ENCODE measurements at places on chromosomes 4 and X. TPM values are rescaled to one million over a fixed set of nuclear protein-coding genes. Genes with fewer than 3 reads are reported as not detected.

DNA sequence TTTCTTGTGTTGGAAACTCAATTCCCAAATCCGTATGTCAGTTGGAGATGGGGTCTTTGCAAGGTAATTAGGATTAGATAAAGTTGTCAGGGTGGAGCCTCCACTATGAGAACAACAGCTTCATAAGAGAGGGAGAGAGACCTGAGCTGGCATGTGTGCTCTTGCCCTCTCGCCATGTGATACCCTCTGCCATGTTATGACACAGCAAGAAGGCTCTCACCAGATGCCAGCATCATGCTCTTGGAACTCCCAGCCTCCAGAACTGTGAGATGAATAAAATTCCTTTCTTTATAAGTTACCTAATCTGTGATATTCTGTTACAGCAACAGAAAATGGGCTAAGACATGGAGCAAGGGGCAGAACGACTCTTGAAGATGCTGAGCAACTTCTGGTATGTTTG lies 201.9 kb upstream of the BOD1L1 start:
- DNase-seq = no peak

DNA sequence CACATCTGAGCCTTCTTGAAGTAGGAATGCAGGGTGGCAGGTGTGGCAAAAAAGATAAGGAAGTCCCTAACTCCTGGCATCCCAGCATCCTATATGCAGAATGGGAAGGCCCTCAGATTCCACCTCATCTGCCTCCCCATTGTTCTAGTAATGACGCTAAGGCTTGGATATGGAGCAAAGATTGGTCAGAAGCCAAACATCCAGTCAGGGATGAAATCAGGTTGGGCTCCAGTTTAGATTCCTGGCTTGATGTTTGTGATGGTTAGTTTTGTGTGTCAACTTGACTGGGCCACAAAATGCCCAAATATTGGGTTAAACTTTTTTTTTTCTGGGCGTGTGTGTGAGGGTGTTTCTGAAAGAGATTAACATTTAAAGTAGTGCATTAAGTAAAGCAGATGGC lies 39.6 kb upstream of the MAGEA4 start:
- DNase-seq = no peak

- DNase-seq = no peak
Observed at GRCh38 chr4:189200353-189200752, 740.3 kb upstream of the FRG1 start.

IL2 gene
- not detected for total RNA-seq

All from PC-9 (cell line).